Hindlimb muscle (tissue), 1 donor: ENCODE measurements at places on chromosomes 6 and 20.
A peak's percentile ranks its signal among the peaks of the same experiment; 100 is the strongest.

- DNase-seq, result no peak
These were observed 112.6 kb downstream of the SASH1 start for GRCh38 chr6:148455225-148455624.

GRCh38 chr6:136774228-136775041 lies 17.8 kb downstream of the MAP3K5 start:
- no peak for DNase-seq

DNA sequence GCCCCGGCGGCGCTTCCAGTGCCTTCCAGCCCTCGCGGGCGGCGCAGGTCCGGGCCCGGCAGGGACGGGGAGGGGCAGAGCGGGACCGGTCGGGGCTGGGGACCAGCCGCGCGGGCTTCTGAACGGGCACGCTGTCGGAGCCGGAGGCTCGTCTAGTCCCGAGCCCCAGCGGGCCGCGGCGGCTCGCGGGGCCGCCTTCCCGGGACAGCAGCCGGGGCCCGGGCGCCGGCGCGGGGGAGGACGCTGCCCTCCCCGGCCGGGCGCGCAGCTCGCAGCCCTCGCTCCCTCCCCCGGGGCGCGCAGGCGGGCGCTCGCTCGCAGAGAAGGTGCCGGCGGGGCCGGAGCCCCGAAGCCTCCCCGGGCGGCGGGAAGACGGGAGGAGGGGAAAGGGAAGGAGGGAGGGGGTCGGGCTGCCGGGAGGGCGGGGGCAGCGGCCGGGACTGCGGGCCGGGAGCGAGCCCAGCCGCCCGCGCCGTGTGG lies 696 bp upstream of the SIRPA start:
- peak; percentile 73 for DNase-seq

DNA sequence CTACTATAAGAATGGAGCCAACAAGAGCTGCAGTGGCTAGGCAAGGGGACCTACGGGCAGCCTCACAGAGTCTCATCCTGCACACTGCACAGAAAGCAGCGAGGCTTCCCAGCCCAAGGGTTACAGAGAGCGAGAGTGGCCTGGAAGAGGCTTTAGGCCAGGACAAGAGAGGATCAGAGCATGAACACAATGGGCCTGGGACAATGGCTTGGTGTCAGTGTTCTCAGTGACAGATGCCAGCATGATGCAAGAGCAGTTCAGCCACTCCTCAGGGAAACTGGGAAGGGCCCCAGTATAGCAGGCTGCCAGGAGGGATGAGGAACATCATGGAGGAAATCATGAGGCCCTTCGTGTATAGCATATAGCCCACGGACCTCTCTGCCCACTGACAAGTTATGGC lies 108.0 kb downstream of the NUS1 start:
- no peak for DNase-seq

- DNase-seq, result no peak
These were observed 14.0 kb upstream of the SNAP91 start for GRCh38 chr6:83722876-83723275.

- no peak for DNase-seq
These were observed 27.0 kb downstream of the SPDEF start for GRCh38 chr6:34528996-34529664.
